ENCODE measurements at places on chromosomes 2 and 18.
A peak's percentile ranks its signal among the peaks of the same experiment; 100 is the strongest.

GRCh38 chr2:234292205-234292961 is 204.5 kb downstream of the ARL4C start:
- no peak for DNase-seq

- DNase-seq, result no peak
Measured at GRCh38 chr2:100411841-100412292, 5.6 kb downstream of the CHST10 start.

DNA sequence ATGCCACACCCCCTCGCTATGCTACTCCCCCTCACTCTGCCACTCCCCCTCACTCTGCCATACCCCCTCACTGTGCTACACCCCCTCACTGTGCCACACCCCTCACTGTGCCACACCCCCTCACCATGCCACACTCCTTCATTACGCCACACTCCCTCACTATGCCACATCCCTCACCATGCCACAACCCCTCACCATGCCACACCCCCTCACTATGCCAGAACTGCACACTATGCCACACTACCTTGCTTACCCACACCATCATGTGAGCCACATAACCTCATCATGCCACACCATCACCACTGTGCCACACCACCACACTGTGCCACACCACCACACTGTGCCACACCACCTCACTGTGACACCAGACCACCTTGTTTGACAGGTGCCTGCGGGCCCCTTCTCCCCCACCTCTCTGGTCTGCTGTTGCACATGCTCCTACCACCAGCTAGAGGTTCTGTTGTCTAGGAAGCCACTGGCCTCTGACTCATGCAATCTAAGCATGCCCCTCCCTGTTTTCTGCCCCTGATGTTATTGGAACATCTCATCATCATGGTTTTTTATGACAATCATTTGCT is 22.0 kb downstream of the MARCHF4 start:
- no peak for DNase-seq

DNA sequence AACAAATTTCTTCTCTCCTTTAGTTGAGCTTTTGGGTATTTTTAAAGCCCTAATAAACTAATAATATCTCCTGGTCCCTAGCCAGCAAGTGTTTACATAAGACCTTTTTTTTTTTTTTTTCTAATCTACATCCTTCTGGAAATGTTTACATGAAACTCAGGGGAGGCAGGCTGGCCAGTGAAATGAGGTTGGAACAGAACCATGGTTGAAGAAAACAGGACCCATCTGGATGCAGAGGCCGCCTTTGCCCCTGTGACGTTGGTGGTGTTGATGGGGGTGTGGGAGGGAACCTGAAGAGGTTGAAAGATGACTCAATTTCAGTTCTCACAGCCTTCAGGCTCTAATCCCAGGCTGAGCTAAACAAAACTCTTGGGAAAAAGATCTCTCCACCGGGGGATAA is 118.5 kb downstream of the NRP2 start:
- DNase-seq, result no peak

- DNase-seq, result no peak
Measured at GRCh38 chr2:15780234-15780633, 160.1 kb upstream of the MYCN start.

DNA sequence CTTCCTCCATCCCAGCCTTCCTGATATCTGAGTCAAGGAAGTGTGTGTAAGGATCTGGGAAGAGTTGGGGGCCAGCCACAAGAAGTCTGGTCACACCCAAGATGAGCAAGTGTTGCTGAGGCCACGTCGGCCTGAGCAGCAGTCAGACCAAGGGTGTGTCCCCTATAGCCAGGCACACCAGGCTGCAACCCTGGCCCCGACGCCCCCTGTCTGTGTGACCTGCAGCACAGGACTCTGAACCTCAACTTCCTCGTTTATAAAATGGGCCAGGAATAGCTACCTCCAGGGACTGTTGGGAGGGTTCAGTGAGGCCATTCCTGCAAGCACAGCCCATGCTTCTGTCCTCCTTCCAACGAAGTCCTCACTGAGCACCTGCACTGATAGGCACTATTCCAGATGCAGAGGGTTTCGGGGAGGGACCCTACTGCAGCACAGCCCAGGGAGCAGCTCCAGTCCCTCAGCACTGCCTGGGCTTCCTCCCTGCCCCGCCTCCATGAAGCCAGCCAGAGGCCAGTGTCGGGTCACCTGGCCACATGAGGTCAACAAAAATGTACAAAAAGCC is 13.3 kb downstream of the LIMS2 start:
- no peak for DNase-seq

- DNase-seq, result peak; percentile 93
Measured at GRCh38 chr2:113974727-113975126, 84.8 kb downstream of the ACTR3 start.

DNA sequence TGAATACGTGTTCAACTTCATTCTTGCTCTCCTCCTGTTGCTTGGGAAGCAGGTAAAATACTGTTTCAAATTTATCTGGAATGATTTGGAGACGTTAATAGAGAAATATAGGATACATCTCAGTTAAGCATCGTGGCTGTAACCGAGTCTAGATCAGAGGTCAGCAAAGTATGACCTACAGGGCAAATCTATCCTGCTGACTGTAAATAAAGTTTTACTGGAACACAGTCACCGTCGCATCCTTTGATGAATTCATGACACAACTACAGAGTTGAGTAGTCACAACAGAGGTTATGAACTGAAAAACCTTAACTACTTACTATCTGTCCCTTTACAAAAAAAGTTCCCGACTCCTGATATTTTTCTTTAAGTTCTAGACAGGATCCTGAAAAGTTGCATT is 86.6 kb downstream of the SP100 start:
- DNase-seq, result no peak

- DNase-seq, result no peak
Measured at GRCh38 chr2:120520929-120521912, 175.3 kb downstream of the INHBB start.

- DNase-seq, result no peak
Measured at GRCh38 chr18:26422472-26423162, 125.7 kb downstream of the KCTD1 start.

GRCh38 chr2:182891611-182892010 is 25.2 kb upstream of the FRZB start:
- no peak for DNase-seq

DNA sequence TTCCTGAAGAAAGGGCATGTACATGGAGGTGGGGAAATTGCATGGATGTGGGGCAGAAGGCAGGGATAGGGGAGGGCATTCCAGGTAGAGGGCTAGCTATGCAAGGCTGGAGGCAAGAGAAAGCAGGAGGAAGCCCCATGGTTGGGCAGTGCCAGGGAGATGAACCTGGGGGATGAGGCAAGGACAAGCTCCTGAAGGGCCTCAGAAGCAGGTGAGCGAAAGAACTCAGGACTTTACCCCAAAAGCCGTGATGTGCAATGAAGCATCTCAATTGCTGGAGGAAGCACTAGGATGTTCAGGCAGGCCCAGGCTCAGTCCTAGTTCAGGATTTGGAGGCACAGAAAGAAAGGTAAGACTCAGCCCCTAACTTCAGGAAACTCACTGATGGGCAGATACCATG is 117.0 kb upstream of the EPAS1 start:
- no peak for DNase-seq

Measured in DMS 273 treated with DMSO at 0.1 percent for 48 hours (cell line).